ENCODE measurements at places on chromosomes 7 and 10. TPM values are rescaled to one million over a fixed set of nuclear protein-coding genes. Genes with fewer than 3 reads are reported as not detected.

The CTAGE4 gene
- 8.5 TPM for total RNA-seq

The RNF32 gene
- 3.0 TPM for total RNA-seq

DNA sequence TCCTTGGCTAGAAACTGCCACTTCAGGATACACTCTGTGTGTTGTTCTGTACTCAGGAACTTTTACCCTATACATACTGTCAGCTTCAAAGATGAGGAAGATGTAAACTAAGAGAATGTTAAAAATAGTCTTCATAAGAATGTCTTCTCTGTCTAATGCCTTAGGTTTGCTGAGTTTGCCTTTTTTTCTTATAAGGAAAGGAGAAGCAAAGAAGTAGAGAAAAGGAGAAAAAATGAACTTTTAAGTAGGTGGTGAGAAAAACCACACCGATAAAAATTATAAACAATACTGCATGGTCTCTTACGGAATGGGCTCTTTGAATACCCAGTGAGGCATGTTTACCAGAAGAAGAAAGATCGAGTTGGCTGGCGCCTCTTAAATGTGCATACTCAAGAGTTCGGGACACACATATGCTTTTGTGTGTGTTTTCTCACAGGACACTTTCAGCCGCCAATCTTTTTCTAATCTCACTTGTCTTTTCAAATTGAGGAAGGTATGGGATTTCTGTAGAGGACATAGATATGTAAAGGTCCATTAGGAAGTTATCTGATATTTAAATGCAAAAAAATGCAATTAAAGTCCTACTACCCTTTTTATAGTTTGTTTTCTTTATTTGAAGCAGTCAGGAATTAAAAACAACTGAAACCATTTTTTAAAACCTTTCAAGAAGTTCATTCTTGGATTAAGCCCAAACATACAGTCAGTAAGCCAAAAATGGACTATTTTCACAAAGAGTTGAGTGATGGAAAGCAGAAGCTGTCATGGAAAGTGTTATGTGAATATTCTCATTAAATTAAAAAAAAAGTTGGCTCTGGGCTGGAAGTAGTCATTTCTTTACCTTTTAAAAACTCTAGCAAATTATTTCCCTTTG lies 100.6 kb upstream of the MDFIC start:
- no peak for DNase-seq

GRCh38 chr10:43689618-43689954 lies 40.9 kb upstream of the ZNF32 start:
- peak; percentile 80 for DNase-seq
